ENCODE measurements at places on chromosomes 4 and X.

- DNase-seq = no peak
- H3K27ac ChIP-seq = no peak overlapping the region
- H3K27me3 ChIP-seq = no peaks in the 10 kb centered on the region
- H3K4me1 ChIP-seq = no peaks in the 10 kb centered on the region
- no peaks in the 10 kb centered on the region for H3K36me3 ChIP-seq
- H3K4me3 ChIP-seq = no peak overlapping the region
Measured at GRCh38 chr4:37595875-37596680, 90.1 kb downstream of the RELL1 start.

- H3K36me3 ChIP-seq = no peaks in the 10 kb centered on the region
- DNase-seq = no peak
- no peak overlapping the region for H3K27ac ChIP-seq
- no peaks in the 10 kb centered on the region for H3K4me1 ChIP-seq
- H3K4me3 ChIP-seq = no peak overlapping the region
Measured at GRCh38 chr4:156536661-156537060, 434.9 kb downstream of the PDGFC start.

- H3K4me1 ChIP-seq = peaks cover 32% of the 10 kb centered on the region
- no peak for DNase-seq
Measured at GRCh38 chrX:46710425-46710824, 48.5 kb downstream of the SLC9A7 start.

DNA sequence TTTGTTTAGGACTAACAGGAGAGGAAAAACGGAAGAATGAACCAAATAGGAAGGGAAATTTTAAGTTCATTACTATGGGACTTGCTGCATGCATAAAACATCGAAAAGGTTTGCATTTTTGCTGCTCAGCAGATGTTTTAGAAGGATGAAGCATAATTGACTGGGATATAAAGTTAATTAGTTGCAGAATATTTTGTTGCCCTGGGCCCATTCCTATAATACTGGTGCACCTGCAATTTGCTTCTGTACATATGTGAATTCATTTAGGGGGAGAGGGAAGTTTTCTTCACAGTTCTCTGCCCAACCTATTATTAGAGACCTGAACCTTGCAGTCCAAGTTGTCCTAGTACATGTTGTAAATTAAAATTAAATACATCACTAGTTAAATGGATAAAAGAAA lies 232.0 kb downstream of the UGT8 start:
- DNase-seq = no peak
- no peaks in the 10 kb centered on the region for H3K27me3 ChIP-seq
- no peaks in the 10 kb centered on the region for H3K4me1 ChIP-seq
- H3K36me3 ChIP-seq = no peaks in the 10 kb centered on the region
- H3K4me3 ChIP-seq = no peak overlapping the region

DNA sequence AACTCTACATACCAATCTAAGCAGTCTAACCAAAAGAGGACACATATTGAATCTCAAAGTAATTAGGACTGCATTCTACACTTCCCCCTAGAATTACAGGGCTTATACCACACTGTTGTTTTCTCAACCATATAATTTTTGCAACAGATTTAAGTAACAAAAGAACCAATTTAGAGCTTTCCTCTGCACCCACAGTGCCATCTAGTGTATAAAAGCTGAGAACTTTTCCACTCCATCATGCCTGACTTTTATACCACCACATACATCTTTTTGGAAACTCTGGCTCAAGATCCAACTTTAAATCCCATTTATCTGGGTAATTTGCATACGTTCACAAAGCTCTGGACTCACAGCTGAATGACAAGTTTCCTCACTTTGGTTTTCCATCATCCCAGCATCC lies 99.5 kb downstream of the EFHC2 start:
- H3K36me3 ChIP-seq = no peaks in the 10 kb centered on the region
- no peaks in the 10 kb centered on the region for H3K4me1 ChIP-seq
- no peak overlapping the region for H3K4me3 ChIP-seq
- no peak overlapping the region for H3K27ac ChIP-seq

DNA sequence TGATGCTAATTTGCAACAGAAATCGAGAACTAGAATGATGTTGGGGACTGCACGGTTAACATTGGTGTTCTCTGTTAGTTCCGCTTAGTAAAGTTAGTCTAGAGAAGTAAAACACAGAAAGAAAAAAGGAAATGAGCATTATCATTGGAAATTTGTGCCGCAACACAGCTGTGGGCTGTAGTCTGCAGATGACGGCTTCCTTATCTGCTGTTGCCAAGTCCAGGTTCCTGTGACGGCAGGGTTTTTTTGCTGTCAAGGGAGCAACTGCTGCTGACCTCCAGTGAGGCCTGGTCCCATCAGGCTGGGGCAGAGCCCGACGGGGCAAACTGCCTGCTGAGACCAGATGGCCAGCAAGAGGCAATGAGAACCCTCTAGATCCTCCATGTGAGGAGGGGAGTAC lies 38.9 kb upstream of the PHEX start:
- DNase-seq = peak; percentile 88
- peak overlapping the region; percentile 62 for H3K27ac ChIP-seq
- peaks cover under 1% of the 10 kb centered on the region for H3K36me3 ChIP-seq

DNA sequence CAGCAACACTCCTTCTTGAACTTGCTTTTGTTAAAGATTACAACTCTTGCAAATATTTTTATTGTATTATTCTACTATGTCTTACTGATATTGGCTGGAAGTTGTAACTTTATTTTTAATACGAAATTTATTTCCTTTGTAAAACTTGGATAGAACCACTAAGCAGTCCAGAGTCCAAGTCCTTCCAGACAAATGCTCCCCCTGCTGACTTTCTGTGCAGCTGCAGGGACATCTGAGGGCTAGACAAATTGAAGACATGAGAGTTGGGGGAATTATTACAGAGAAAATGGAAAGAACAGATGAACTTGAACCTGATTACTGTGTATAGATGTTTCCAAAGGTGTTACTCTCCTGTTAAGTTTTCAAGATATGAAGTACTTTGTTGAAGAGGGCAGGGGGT lies 238.8 kb downstream of the GRIA3 start:
- no peaks in the 10 kb centered on the region for H3K36me3 ChIP-seq
- no peaks in the 10 kb centered on the region for H3K27me3 ChIP-seq
- no peak overlapping the region for H3K4me3 ChIP-seq

DNA sequence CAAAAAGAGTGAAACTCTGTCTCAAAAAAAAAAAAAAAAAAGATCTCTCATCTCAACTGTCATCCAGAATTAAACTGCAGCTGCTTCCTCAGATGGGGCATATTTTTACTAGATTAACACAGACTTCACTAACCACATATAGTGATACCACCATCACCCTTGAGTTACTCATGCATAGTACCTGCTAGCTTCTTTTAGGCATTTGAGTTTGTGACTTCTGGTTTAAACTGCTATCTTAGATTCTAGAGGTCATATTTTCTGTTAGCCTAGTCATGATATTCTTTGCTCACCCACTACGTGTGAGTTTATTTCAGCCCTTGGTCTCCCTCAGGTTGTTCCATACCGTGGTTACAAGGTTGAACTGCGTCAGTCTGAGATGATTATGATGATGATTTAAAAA lies 154.9 kb upstream of the BMP3 start:
- H3K4me3 ChIP-seq = no peak overlapping the region
- H3K36me3 ChIP-seq = no peaks in the 10 kb centered on the region
- peaks cover 11% of the 10 kb centered on the region for H3K4me1 ChIP-seq
- H3K27ac ChIP-seq = no peak overlapping the region
- H3K27me3 ChIP-seq = no peaks in the 10 kb centered on the region

DNA sequence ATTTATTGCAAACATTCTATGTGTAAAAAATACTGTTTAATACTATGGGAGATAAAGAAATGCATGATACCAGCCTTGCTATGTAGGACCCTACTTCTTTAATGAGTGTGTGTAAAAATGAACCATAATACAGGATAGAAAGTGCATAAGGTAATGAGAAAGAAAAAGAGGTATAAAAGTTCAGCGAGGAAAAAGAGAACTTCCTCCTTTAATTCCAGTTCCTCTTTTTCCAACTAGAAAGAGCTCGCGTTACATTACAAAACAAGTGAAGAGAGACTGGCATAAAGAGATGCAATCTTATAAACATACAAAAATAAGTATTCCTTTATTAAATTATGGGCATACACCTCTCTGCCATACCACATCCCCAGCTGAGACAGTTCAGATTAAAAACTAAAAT lies 77.4 kb downstream of the ANKRD17 start:
- DNase-seq = no peak
- H3K4me1 ChIP-seq = peaks cover 18% of the 10 kb centered on the region
- no peaks in the 10 kb centered on the region for H3K27me3 ChIP-seq
- H3K36me3 ChIP-seq = peaks cover 13% of the 10 kb centered on the region
- H3K4me3 ChIP-seq = no peak overlapping the region

DNA sequence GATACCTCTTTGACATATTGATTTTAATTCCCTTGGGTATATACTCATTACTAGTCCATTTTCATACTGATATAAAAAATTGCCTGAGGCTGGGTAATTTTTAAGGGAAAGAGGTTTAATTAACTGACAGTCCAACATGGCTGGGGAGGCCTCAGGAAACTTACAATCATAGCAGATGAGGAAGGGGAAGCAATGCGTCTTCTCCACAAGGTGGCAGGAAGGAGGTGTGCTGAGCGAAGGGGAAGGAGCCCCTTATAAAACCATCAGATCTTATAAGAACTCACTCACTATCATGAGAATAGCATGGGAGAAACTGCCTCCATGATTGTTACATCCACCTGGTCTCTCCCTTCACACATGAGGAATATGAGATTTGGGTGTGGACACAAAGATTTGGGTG lies 42.4 kb downstream of the MSX1 start:
- no peak overlapping the region for H3K4me3 ChIP-seq
- H3K4me1 ChIP-seq = no peaks in the 10 kb centered on the region
- no peak overlapping the region for H3K27ac ChIP-seq

DNA sequence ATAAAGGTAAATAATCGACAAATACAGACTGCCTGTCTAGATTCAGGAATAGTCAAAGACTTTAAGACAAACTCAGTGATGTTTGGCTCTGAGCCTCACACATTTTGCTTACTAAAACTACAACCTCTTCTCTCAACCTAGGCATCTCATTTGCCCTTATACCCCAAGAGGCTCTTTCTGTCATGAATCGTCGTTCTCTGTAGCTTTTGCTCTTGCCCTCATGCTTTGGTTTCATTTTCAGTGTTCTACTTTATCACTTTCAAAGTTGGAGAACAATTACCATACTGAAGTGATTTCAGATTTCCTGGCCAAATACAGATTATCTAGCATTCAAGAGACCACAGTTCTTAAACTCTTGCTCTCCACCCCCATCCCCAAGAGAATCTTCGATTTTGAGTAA lies 114.1 kb upstream of the RAP2C start:
- DNase-seq = no peak
- no peaks in the 10 kb centered on the region for H3K36me3 ChIP-seq
- H3K4me3 ChIP-seq = no peak overlapping the region

DNA sequence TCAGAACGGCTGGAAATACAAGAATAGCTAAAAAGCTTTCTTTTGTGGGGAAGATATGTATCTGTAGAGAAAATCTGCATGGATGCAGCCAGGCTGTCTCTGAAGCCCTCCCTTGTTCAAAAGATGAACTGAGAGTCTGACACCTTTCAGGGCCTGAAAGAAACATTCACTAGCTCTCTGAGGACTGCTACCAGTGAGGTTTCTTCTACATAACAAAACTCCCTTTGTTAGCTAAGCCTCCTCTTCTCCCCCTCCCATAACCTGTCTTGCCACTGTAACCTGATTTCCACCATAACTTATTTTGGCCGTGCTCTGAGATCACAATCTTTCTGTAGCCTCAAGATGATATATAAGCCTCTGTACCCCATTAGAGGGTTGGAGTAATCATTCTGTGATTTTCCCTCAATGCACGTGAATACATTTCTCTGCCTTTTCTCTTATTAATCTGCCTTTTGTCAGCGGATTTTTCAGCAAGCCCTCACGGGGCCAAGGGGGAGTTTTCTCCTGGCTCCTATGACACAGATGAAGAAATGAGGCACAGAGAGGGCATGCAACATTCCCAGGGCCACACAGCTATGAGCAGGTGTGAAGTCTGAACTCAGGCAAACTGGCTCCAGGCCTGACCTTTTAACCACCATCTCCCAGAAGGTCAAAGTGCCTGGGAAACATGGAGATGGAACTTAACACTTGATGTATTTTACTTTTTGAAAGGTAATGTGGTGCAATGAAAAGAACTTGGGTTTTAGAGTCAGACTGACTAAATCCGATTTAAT lies 161.6 kb upstream of the PRDX4 start:
- H3K4me3 ChIP-seq = no peak overlapping the region
- DNase-seq = no peak
- H3K36me3 ChIP-seq = no peaks in the 10 kb centered on the region

GRCh38 chrX:132940727-132941327 lies 17.6 kb downstream of the HS6ST2 start:
- H3K36me3 ChIP-seq = no peaks in the 10 kb centered on the region
- H3K27me3 ChIP-seq = no peaks in the 10 kb centered on the region
- no peak overlapping the region for H3K4me3 ChIP-seq

DNA sequence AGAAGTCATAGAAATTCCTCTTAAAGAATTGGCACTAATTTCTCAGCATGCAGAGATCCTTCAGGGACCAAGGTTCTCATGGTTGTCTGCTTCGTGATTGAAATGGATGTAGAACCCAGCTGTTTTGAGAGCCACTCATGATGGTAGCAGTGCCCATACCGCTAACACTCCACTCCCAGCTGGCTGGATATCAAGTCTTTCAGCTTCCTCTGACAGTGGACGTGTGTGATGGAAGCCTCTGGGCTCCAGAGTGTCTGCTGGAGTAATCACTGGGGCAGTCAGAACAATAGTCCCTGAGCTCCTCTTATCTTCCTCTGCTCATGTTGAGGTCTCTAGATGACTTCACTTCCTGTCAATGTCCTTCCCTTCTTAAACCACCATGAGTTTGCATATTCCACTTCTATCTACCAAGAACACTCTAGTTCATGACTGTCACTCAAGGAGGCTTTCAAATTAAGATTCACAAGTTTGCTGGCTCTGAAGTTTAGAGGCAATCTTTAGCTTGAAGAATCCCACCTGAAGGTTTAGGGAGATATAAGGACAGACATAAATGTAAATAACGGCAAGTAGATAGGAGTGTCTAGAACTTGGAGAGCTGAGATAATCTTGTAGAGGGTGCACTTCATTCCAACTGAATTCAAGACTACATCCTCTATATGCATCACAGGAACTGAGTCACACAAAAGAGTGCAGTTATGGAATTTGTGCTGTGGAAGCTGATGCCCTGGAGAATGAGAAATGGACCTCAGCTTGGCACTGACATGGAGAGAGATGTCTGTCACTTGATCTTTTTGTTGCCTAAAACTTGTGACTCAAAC lies 64.5 kb upstream of the WDR1 start:
- peak overlapping the region; percentile 67 for H3K27ac ChIP-seq
- peaks cover 29% of the 10 kb centered on the region for H3K4me1 ChIP-seq
- no peak overlapping the region for H3K4me3 ChIP-seq
- no peaks in the 10 kb centered on the region for H3K36me3 ChIP-seq
- no peaks in the 10 kb centered on the region for H3K27me3 ChIP-seq

GRCh38 chr4:95599777-95600400 lies 51.1 kb upstream of the UNC5C start:
- no peak for DNase-seq
- H3K36me3 ChIP-seq = no peaks in the 10 kb centered on the region
- no peaks in the 10 kb centered on the region for H3K27me3 ChIP-seq
- H3K27ac ChIP-seq = no peak overlapping the region
- no peaks in the 10 kb centered on the region for H3K4me1 ChIP-seq
- no peak overlapping the region for H3K4me3 ChIP-seq

- no peaks in the 10 kb centered on the region for H3K4me1 ChIP-seq
- no peak overlapping the region for H3K27ac ChIP-seq
- DNase-seq = no peak
- no peak overlapping the region for H3K4me3 ChIP-seq
Measured at GRCh38 chr4:13367244-13367643, 116.9 kb downstream of the RAB28 start.
